Stimulated activated CD4-positive, alpha-beta T cell treated with anti-CD3 and anti-CD28 coated beads, Interleukin-2, amount 100 ng/mL, for 4 hours (primary cell): ENCODE measurements at places on chromosomes 2 and 18.

DNA sequence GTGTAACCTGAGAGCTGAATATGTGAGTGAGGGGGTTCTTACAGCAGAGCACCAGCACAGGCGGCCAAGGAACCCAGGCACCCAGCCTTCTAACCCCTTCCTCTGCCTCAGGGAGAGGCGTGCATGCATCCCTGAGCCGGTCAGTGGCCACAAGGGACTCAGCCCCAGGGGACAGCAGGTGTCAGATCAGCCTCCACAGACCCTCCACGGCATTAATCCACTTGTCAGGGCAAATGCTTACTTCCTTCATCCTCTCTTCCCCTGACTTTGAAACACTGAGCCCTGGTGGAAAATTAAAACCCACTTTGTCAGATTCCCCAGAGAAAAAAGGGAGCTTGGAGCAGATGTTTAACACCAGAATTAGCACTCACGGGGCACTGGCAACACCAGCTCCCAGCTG is 60.5 kb upstream of the SMAD2 start:
- DNase-seq = no peak

- DNase-seq = peak; percentile 54
Measured at GRCh38 chr18:74598350-74599001, 806 bp downstream of the ZNF407 start.

- DNase-seq = no peak
Measured at GRCh38 chr2:182887753-182888415, 21.4 kb upstream of the FRZB start.

GRCh38 chr2:234974501-234975385 is 22.9 kb downstream of the SH3BP4 start:
- no peak for DNase-seq

- DNase-seq = no peak
Measured at GRCh38 chr18:59696311-59697235, 650 bp downstream of the CCBE1 start.

DNA sequence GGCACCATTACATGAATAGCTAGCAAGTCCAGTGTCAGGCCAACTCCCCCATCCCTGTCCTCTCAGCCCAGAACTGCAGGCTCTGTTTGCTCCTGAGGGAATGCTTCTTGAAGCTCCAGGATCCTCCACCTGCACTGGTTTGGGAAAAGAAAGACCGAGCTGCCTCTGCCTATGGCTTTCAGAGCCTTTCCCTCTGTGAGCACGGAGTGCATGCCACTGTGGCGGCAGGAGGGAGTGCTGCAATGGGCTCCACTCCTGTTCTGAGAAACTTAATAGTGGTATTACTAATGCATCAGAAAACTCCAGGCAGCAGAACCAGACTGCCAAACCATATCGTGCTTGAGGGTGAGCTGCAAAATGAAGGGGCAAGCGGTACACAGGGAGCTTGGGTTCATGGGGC is 271.8 kb downstream of the SRBD1 start:
- no peak for DNase-seq

DNA sequence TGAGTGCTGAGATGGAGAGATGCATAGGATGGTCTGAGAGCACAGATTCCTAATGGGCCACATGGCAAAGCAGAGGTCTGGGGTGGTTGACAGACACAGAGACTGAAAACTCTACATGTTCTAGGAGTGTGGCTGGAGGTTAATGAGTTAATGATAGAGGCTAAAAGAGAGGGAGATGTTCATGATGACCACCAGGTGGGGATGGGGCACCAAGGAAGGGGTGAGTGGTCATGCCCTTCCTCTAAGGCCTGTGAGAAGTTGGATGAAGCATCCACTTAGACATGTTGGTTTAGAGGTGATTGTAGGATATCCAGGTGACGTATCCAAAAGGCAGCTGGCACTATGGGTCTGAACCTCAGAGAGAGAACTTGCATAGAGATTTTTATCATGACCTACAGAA is 102.1 kb downstream of the LRP2 start:
- no peak for DNase-seq

- peak; percentile 31 for DNase-seq
Measured at GRCh38 chr2:62196278-62196901, 475 bp downstream of the B3GNT2 start.
